ENCODE measurements at places on chromosomes 4 and X.
A peak's percentile ranks its signal among the peaks of the same experiment; 100 is the strongest.

DNA sequence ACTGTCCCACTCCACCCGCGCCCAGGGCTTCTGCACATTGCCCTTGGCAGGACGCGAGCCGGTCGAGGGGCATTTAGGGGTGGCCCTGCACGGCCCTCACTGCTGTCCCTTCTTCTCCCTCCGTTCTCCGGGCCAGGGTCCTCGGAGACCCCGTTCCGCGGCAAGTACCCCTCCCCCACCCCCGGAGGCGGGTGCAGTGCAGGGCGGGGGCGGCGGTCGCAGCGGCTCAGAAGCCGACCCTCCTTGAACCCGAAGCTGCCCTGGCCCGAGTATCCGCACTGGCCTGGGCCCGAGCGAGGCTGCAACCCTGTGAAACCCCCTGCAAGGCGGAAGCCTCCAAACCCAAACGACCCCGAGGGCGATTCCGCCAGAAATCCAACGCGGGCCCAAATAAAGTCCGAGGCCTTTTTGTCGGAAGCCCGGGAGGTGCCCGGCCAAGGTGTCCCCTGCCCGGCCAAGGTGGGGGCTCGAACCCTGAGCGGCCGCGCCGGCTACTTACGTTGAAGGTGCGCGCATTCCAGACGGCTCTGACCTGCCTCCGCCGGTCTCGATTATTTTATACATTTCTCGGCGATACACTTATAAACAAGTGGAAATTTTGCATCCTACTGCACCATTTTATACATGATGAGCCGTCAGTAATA is 53.1 kb upstream of the TMEM33 start:
- DNase-seq: no peak

- peak; percentile 11 for DNase-seq
These were observed 33.2 kb upstream of the CLDN24 start for GRCh38 chr4:183355405-183355804.

GRCh38 chrX:121160987-121161386 is 113.6 kb downstream of the GLUD2 start:
- no peak for DNase-seq

- no peak for DNase-seq
These were observed 634.6 kb upstream of the FTHL17 start for GRCh38 chrX:31706466-31706865.

GRCh38 chr4:1465173-1466033 is 59.2 kb upstream of the NKX1-1 start:
- no peak for DNase-seq
